Osteocyte (in vitro differentiated cells): ENCODE measurements at places on chromosomes 1 and 21.

- DNase-seq = no peak
These were observed 96.7 kb downstream of the ZP4 start for GRCh38 chr1:237794071-237794470.

DNA sequence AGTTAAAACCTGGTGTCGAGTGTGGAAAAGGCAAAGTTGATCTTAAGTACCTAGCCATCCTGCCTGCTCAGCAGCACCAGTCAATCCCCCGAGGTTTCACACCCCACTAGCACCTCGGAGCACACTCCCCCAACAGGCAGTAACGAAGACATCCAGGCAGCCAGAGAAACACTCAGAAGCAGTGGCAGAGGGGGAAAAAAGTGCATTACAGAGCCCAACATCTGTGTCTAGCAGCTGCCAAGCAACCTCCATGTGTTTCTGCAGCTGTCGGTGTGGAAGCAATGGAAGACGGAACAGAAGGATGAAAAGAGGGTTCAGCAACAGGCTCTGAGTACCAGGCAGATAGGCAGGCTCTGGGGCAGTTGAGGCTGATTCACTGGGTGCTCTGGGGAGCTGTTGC is 73.4 kb upstream of the PROX1 start:
- no peak for DNase-seq

GRCh38 chr1:155859881-155860871 is 809 bp downstream of the SYT11 start:
- no peak for DNase-seq

DNA sequence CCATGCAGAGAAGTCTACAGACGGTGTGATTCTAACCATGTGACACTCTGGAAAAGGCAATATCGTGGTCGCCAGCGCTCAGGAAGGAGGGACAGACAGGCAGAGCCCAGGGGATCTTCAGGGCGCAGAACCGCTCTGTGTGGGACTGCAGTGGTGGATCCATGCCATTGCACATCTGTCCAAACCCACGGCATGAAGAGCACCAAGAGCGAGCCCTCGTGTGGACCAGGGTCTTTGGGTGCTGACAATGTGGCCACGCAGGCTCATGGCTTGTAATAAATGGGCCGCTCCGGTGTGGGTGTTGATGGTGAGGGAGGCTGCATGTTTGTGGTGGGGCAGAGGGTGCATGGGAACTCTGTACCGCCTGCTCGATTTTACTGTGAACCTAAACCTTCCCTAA is 25.3 kb upstream of the POFUT2 start:
- DNase-seq = no peak

DNA sequence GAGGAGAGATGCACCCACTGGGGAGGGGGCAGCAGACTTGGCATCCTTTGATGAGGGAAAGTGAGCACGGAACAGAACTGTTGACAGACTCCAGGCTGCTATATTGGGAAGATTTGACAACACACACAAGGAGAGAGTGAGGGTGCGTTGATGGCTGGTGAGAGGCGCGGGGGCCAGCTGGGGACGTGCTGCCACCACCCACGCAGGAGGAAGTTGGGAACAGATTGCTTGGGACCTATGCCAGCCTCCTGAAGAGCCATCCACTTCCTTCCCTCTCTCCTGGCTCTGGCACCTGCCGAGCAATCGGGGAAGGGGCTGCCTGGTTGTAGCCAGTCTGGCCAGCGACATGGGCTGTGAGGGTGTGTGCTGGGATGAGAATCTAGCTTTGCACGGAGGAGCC is 223.7 kb upstream of the CSF3R start:
- DNase-seq = no peak

GRCh38 chr21:28592205-28592865 is 400.3 kb downstream of the LTN1 start:
- no peak for DNase-seq

DNA sequence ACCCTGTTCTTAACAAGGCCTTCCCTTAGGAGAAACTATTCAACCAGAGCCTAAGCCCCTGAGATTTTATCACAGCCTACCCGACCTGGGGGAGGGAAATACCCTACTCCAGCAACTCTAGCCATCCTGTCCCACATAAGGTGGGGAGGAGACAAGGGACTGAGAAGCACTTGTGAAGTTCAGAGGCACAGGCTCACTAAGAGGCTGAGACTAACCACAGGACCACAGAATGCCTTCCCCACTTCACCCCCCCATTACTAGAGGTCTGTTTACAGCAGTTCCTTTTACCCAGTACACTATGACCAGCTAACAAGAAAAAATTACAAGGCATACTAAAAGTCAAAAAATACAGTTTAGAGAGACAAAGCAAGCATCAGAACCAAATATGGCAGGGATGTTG is 86.8 kb downstream of the TEX35 start:
- DNase-seq = peak; percentile 36
